ENCODE measurements at places on chromosomes 6 and 20.
A peak's percentile ranks its signal among the peaks of the same experiment; 100 is the strongest.

- DNase-seq, result no peak
Observed at GRCh38 chr20:25145131-25145530, 50.4 kb upstream of the ENTPD6 start.

DNA sequence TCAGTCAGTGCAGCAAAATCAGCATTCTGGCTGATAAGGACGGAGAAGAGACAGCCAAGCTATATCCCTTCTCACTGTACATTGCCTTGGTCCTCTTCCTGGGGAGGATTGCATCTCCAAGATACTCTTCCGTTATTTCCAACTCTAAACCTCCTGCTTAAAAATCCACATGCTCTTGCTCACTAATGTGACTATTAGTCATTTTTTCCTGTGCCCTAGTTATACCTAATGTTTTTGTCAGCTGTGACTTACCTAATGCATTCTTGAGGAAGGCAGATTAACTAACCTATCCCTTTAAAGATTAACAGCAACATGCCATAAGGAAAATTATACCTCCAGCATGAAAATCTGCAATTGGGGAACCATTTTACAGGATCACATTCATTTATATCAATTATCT, 317.6 kb downstream of the BTBD9 start:
- no peak for DNase-seq

GRCh38 chr6:16105854-16106253, 23.0 kb upstream of the MYLIP start:
- DNase-seq, result no peak

DNA sequence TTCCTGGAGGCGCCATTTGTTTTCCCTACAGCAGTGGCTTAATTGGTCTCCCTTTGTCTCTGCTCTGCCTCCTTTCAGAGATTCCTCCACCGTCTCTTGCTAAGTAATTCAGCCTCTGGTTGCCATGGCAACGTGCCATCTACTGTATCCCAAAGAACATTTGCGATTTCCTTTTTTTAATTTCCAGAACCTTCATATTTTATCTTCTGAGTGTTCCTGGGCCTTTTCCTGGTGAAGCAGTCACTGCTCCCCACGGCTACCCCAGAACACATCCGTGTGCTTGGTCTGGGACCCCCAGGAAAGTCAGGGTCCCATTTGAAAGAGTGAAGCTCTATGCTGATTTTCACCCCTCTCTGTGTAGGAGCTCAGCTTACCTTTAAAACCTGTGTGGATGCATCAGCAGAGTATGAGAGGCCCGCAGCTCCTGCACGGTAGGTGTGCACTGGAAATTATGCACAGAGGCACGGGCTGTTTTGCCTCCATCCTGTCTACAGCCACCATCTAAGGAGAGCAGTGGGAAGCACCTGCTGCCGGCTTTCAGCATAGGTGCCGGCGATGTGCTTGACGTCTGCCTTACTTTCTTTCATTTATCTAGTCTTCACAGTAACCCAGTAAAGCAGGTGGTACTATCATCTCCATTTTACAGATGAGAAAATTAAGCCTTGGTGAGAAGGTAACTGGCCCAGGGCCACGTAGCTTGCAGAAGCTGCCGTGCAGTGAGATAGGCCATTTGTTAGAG, 122.8 kb downstream of the SYCP2 start:
- DNase-seq, result peak; percentile 48

DNA sequence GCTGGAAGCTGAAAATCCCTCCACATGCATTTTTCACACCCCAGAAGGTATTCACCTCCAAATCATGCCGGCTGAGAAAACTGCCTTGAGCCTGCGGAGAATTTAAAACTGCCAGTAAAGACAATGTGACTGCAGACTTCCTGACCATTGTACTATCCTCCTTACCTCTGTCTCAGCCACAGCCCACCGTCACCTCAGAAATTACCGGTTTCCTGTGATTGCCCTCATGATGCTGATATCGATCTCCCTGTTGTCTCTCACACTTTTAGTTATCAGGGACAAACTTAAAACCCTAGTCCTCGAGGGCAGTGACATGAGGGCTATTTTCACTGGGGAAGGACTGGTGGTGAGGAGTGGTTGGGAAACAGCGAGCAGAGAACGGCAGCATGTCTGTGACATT, 30.2 kb upstream of the FOXQ1 start:
- no peak for DNase-seq

GRCh38 chr6:142550310-142551063, 248.7 kb downstream of the ADGRG6 start:
- DNase-seq, result no peak

DNA sequence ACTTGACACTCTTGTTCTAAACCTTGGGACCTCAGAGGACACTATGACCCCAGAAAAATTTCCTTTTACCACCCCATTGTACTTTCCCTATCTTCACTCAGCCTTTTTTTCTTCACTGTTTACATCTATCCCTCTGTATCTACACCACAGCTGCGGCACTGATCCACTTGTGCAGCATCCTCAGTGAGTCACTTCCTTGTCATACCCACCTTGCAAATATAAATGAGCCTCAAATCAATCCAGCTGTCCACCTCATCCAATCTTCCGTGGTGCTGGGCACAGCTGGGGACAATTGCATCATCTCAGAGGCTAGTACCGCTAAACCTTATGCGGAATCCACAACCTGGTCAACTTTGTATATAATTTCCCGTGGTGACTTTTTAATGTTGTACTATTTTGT, 710.5 kb downstream of the QKI start:
- no peak for DNase-seq

DNA sequence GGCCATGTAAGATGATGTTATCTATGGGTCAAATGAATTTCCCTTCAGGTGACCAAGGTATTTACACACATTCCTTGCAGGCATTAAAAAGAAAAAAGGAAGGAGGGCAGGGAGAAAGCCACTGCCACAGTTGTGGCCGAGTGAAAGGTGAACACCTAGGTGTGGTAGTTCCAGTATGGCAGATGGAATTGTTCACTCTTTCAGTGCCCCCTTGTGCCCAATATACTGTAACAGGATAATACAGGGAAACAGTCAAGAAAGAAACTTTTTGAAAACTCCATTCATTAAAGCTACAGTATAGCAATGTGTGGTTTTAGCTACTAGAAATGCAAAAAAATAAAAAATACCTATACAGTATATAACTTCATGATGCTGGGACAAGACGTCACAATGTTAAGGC, 52.1 kb downstream of the BMP2 start:
- DNase-seq, result no peak

GRCh38 chr6:37904590-37904989, 85.1 kb downstream of the ZFAND3 start:
- DNase-seq, result no peak

DNA sequence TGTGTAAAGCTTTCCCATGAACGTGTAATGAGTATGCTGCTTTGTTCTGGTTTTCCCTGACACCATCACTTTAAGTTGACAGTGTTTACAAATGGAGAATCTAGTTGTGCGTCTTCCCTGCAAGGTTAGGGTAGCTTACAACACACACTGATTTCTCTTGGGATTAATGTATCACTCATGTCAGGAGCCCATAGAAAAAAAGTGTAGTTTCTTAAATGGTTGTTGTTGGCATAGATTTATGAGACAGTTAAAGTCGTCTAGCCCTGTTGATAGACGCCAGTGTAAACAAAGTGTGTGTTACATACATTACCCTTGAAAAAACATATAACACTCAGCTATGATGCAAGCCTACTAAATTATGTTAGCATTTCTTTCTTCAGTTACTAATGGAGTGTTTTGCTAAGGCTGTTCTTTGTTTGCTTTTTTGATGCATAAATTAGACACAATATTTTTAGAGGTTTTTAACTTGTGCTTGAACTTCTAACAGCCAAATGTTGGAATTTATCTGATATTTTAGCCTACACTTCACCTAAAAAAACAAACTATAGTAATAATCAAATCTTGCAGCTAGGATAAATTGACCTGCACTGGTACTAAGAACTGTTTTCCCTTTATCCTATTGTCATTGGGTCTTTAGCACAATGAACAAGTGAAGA, 88.6 kb downstream of the RNF217 start:
- no peak for DNase-seq

DNA sequence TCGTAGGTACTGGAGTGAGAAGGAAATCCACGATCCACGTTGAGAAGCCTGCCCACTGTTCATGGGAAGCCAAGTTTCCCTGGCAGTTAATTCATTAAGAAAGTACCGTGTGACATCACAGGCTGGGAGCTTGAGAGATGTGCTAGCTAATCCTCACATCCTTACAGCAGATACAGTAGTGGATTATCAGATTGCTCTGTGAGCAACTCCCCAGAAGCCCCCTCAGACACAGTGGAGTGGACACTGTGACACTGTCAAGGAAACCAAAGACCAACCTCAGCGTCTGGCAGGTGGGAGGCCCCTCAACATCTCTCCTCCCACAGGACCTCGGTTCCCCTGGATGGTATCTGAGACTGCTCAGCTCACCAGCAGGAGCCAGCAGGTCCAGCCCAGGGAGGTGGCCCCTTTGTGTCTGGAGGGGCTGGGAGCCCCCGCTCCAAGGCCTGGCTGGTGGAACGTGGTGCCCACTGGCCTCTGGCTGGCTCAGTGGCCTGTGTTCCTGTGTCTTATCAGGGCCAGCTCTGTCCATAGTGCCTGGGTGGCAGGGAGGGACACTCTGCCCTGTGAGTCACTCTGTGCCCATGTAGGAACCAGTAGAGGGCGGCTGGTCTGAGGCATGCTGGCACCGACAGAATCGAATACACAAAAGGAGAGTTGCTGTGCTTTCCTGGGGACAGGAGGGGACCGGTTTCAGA, 7.2 kb downstream of the PYGB start:
- DNase-seq, result no peak

- peak; percentile 60 for DNase-seq
Observed at GRCh38 chr6:134539865-134540323, 222.0 kb upstream of the SGK1 start.

DNA sequence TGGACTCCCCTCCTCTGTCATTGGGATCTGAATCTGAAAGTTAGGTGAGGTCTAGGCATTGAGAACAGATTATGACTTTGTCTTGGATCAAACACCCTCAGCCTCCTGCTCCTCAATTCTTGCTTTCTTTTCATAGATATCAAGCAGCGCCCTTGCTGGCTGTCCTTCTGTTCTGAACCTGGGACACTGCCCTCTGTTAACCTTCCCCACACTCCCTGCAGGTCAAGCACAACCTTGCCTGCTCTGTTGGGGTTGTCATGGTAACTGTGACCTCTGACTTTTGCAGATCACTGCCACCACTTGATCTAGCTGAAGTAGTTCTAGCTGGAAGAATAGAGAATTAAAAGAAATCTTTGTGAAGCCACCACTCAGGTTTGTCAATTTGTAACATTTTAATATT, 16.4 kb upstream of the MICA start:
- no peak for DNase-seq

GRCh38 chr6:137848672-137849071, 18.4 kb upstream of the TNFAIP3 start:
- DNase-seq, result no peak

DNA sequence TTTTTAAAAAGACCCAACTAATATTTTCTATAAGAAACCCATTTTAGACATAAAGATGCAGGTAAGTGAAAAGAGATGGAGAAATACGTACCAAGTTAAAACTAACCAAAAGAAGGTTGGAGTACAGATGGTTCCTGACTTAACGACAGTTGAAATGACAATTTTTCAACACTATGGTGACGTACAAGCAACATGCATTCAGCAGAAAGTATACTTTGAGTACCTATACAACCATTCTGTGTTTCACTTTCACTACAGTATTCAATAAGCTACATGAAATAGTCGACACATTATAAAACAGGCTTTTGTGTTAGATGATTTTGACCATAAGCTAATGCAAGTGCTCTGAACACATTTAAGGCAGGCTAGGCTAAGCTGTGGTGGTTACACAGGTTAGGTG, 228.9 kb downstream of the RNGTT start:
- DNase-seq, result no peak

DNA sequence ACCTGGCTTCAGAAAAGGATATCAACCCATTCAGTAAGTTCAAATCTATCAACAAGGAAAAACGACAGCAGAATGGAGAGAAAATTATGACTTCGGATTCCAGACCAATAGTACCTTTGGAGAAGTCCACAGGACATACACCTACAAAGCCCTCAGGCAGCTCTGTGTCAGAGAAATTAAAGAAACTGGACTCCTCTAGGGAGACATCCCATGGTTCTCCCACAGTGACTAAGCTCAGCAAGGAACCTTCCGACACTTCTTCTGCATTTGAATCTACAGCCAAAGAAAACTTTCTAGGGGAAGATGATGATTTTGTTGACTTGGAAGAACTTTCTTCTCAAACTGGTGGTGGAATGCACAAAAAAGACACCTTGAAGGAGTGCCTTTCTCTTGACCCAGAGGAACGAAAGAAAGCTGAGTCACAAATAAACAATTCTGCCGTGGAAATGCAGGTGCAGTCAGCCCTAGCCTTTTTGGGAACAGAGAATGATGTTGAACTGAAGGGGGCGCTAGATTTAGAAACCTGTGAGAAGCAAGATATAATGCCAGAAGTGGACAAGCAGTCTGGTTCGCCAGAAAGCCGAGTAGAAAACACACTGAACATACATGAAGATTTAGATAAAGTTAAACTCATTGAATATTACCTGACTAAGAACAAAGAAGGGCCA, 67.4 kb upstream of the HINT3 start:
- no peak for DNase-seq

DNA sequence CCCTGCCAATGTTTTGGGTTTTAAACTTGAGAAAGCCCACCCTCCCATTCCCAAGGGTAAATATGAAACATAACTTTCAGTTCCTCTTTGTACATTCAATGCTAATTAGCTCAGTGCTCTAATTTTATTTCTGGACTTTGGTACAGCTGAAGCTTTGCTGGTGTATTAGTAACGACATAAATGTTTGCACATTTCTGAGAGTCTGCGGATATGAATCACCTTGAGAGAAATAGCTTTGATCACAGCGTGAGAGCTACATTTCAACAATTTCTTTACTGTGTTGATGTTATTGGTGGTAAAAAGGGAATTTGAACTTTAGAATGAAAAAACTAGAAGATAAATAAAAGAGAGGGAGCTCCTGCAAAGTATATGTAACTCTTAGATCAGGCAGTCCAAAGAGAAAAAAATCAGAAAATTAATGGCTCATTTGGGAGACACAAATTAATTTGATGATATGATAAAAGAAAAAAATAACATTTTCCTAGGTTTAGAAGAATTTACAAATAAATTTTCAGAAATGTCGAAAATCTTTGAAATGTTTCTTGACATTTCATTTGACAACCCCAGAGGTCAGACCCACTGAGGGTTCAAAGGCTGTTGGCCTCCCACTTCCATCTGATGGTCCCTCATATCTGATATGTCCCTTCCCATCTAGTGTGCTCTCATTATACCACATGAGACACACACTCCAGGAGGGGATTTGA, 38.5 kb upstream of the CAP2 start:
- no peak for DNase-seq

DNA sequence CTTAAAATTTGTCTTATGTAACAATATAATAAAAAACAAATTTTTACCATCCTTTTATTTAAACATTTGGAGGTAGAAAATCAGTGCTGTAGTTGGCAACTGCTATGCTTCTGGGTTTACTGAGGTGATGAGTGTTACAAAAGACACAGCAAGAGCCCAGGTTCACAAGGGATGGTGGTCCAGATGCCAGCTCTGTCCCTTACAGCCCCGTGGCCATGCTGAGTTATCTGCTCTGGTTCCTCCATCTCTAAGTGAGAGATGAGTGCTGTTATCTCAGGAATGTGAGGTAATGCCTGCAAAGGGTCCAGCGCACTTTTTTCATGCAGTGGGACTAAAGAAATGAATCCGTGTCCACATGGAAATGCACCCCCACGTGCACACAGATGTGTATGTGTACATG, 17.8 kb downstream of the SYNDIG1 start:
- DNase-seq, result no peak

GRCh38 chr6:111485342-111485741, 2.3 kb upstream of the REV3L start:
- DNase-seq, result no peak

GRCh38 chr6:90492798-90493197, 94.1 kb downstream of the MAP3K7 start:
- no peak for DNase-seq
